ENCODE measurements at places on chromosomes 11 and 22.

DNA sequence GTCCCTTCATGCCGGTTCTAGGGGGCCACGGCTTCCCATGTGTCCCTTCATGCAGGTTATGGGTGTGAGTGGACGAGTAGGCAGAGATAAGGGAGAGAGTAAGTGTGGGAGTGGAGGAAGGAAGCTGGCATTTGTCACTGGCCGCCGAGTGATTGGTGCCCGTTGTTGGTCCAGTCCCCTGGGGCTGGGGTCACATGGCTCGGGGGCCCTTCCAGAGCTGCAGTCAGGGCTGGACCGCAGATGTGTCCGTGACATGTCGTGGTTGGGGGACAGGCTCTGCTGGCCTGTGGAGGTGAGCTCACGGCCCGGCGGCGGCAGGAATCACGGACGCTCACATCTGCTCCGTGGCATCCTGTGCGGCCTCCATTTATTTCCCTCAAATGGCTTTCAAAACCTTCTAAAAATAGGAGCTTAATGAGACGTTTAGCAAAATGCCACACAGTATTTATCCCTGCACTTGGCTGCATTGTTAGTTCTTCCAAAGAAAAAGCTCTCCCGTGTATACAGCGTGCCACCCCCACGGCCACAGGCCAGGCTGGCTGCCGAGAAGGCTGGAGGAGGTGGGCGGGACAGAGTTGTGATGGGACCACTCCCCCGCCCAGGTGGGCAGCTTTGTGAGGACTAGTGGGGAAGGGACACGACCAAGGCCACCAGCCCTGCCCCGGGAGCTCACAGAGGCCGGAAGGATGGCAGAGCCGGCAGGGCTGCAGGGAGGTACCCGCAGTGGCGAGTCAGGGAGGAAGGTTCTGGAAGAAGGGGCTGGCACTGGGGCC lies 386.7 kb downstream of the TBC1D22A start:
- DNase-seq, result no peak

DNA sequence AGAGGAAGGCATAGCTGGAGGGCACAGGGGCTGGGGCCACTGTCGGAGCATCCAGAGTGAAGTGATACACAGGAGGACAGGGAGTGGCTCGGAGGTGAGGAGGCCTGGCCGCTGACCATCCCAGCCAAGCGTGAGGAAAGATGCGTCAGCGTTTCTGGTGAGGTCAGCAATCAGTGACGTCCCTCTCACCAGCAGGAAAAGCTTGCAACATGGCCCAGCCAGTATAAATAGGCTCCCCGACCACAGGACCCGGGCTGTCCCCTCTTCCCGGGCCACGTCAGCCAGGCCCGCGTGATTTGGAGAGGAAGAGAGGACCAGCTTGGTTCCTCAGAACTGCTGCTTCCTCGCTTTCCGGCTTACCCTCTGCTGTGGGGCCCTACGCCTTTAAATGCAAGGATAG lies 4.2 kb upstream of the OSM start:
- no peak for DNase-seq

- no peak for DNase-seq
These were observed 27.6 kb upstream of the ZBTB16 start for GRCh38 chr11:114031967-114032320.

GRCh38 chr22:42437488-42438292 lies 5.5 kb upstream of the NFAM1 start:
- peak; percentile 73 for DNase-seq

DNA sequence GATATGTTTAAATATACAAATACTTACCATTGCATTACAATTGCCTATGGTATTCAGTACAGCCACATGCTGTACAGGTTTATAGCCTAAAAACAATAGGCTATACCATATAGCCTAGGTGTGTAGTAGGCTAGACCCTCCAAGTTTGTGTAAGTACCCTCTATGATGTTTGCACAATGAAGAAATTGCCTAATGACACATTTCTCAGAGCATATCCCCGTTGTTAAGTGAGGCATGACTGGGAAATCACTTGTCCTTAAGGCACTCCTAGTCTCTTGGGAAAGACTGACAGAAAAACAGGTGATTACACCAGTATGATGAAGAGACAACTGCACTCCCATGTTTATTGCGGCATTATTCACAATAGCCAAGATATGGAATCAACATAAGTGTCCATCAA lies 187.2 kb downstream of the SPON1 start:
- DNase-seq, result no peak

- DNase-seq, result no peak
These were observed 48.7 kb downstream of the TBC1D22A start for GRCh38 chr22:46810856-46811786.

GRCh38 chr11:63023222-63023814 lies 7.7 kb upstream of the SLC22A8 start:
- no peak for DNase-seq

GRCh38 chr22:19943082-19944026 lies 1.7 kb upstream of the TXNRD2 start:
- no peak for DNase-seq

- DNase-seq, result no peak
These were observed 9.4 kb upstream of the CALCA start for GRCh38 chr11:14981507-14981906.

GRCh38 chr11:121086866-121087265 lies 14.2 kb upstream of the TECTA start:
- no peak for DNase-seq

DNA sequence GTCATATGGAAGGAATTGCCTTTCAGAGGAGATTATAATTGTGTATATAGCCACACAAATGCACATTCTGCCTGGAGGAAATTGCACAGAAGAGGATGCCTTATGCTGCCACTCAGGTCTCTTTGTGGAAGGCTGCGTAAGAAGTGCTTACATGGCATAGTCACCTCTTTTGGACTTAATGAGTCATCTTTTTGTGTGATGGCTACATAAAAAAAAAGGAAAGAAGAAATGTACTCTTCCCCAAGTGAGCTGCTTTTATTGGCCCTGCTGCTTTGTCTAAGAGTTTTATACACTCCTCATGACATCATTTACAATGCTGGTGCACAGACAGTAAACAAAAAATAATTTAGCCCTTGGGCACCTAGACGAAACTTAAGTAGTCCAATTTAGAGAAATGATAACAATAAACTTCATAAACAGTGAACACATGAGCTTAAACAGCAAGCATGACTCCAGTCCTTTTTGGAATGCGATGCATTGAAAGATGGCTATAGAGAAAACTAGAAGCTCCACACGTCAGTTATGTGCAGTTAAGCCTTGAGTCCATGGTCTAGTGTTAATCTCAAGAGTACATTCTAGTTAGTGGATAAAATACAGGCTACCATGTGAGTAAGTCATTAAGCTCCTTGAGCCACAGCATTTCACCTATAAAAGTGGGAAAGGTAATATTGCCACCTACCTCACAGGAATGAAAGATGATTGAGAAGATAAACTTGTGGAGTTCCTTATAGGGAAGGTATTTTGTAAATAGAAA lies 12.0 kb downstream of the CSTPP1 start:
- DNase-seq, result no peak

- no peak for DNase-seq
These were observed 50.2 kb upstream of the PICALM start for GRCh38 chr11:86119077-86119476.

DNA sequence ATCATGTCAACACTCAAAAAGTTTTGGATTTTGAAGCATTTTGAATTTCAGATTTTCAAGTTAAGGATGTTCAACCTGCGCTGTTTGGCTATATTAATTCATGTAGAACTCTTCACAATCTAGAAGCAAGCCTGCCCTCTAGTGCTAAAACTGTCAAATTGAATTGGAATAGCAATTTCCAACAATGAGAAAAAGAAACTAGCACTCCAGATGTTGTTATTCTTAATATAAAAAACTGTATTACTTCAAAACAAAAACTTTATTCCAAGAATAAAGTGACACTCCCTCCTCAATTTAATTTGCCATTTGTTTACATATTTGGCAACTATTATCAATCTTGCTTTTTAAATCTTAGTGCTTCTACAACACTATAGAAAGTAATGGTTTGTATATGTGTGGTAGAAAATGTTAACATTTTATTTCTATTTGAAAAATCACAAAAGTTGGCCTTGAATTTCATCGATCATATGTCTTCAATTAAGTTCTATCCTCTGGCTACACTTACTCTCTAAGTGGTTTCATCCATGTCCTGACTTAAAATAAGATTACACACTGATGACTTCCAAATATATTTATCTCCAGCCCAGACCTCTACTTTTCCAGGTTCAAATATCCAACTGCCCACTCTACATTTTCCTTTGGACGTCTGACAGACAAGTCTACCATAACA lies 36.6 kb downstream of the DCUN1D5 start:
- no peak for DNase-seq
